GM12878 (cell line): ENCODE measurements at places on chromosomes 3 and 15. TPM values are rescaled to one million over a fixed set of nuclear protein-coding genes. Genes with fewer than 3 reads are reported as not detected.

CMTM6 gene
- total RNA-seq: 51.2 and 54.4 TPM in 2 replicates

ZDHHC19 gene
- total RNA-seq: not detected in 2 replicates

CHRNA7 gene
- total RNA-seq: not detected in 2 replicates

KIF23 gene
- total RNA-seq: 40.6 and 43.1 TPM in 2 replicates

SLC12A1 gene
- total RNA-seq: not detected in 2 replicates

C15orf62 gene
- total RNA-seq: 0.24 and 0.56 TPM in 2 replicates

MNS1 gene
- 0.67 and 1.1 TPM in 2 replicates for total RNA-seq

TOMM70 gene
- 46.2 and 46.6 TPM in 2 replicates for total RNA-seq

STXBP5L gene
- total RNA-seq: not detected in 2 replicates

ADGRG7 gene
- 0.21 TPM in 1 of 2 replicates, not detected in the other for total RNA-seq

ADAMTS17 gene
- total RNA-seq: 0.15 TPM in 1 of 2 replicates, not detected in the other

LSAMP gene
- 4.0 and 7.2 TPM in 2 replicates for total RNA-seq

SHC4 gene
- total RNA-seq: 0.15 and 0.35 TPM in 2 replicates

TPRA1 gene
- 24.4 and 30.4 TPM in 2 replicates for total RNA-seq

CCNDBP1 gene
- 31.9 and 34.3 TPM in 2 replicates for total RNA-seq

GOLGA6L10 gene
- total RNA-seq: 1.1 and 1.6 TPM in 2 replicates

IGF2BP2 gene
- 0.21 and 0.72 TPM in 2 replicates for total RNA-seq

SLC22A14 gene
- not detected in 2 replicates for total RNA-seq

ZIC4 gene
- total RNA-seq: not detected in 2 replicates

MCF2L2 gene
- 1.6 and 2.2 TPM in 2 replicates for total RNA-seq

SGO1 gene
- 16.5 and 21.2 TPM in 2 replicates for total RNA-seq

EXD1 gene
- not detected in 2 replicates for total RNA-seq

CA12 gene
- total RNA-seq: 0.10 and 0.11 TPM in 2 replicates
